ENCODE measurements at places on chromosomes 6 and 20.

DNA sequence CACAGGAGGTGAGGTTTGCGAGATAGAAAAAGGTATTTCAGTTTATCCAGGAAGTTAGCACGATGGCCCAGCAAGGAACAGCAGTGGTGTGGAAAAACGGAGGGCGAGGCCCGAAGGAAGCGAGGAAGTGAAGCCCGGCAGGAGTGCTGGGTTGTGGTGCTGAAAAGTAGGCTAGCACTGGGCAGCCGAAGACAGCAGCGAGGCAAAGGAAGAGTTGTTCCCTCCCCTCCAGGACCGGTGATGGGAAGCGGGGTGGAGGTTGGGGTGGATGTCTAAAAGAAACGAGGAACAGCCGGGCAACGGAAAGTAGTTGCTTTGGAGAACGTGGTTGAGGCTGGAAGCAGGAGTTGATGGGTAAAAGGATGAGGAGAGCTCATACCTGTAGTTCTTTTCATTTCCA is 1.4 kb downstream of the METTL24 start:
- DNase-seq = no peak

DNA sequence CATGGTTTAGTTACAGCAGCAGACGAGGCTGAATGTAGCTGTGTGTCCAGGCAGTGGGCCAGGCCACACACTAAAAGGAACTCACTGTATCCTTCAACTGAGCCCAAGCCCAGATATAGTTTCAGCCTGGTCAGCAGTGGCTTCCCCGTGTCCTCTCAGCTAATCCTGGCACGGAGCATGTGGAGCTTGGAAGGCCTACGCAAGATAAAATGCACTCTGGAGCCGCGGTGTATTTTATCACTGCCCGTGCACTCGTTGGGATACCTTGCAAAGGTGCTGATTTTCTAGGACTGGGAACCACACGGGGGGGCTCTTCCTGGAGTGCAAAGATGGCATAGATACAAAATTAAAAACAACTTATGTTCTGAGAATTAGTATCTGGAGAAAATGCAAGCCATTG is 48.4 kb upstream of the IYD start:
- DNase-seq = no peak

DNA sequence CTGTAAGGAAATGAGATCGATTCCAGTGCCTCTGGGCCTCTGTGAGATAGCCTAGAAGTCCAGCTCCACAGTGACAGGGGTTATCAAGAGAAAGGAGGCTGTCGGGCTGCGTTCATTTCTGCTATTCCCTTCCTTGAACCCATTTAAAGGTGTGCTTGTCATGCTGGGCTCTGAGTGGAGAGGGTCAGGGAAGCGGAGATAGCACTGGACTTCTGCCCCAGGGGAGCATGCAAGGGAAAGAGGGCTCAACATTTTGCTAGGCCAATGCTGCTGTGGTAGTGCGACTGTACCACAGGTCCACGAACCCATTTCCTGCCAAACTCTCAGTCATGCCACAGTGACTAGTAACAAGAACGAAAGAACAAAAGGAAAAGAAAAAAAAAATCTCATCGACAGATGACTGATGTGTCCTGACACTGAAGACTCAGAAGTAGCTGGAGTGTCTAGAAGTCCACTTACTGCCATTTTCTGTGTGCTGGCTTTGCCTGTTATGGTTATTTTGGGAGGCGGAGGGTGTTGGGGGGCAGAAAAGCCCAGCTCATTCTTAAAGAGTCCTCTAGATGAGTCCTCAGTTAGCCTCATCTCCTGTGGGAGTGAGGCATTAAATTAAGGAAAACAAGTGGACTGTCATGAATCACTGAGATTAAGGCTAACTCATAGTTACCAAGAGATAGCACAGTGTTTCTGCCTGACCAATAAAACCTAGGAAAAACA is 8.1 kb downstream of the NEDD9 start:
- no peak for DNase-seq

DNA sequence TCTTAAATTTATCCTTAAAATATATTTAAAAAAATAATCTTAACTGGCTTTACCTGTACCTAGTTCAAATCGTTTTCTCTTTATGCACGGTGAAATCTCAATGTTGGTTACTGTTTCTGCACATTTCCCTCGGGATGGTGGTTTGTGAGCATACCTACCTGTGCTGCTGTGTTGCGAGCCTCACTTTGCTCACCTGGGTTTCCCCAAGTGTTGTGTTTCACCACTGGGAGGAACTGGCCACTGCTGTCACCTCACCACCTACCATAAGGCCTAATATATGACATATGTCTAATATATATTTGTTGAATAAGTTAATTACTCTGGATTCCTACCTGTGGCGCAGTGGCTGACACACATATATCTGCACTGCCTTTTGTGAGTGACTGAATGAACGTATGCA is 493.5 kb upstream of the FLRT3 start:
- DNase-seq = no peak

DNA sequence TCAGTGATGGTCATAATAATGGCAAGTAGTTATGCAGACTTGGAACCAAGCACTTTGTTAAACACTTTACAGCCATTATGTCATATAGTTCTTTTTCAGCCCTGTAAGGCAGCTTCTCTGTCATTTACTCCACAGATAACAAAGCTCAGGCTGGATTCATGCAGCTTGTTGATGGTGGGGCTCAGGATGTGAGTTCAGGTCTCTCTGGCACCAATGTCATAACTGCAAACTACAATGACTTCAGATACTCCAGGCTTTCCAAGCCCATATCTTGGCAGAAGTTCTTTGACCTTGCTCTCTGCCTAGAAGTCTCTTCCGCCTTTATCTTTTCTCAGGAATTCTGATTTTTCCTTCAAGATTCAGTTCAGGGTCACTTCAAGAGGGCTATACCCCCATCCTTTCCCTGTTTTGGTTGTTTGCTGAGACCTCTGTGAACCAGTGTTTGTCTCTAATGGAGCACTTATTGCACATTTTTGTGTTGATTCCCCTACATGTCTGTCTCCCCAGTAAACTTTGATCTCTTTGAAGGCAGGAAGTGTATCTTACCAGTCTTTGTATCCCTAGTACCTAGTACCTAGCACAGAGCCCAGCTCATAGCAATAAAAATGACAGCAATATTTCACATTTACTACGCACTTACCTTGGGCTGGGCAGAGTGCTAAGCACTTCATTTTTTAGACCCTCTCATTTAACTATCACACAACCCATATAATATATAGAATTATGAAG is 19.7 kb upstream of the EFHC1 start:
- no peak for DNase-seq

GRCh38 chr20:2845607-2846006 is 5.1 kb downstream of the VPS16 start:
- no peak for DNase-seq

GRCh38 chr6:66935612-66936011 is 1228.6 kb upstream of the EYS start:
- DNase-seq = no peak

All from AG04449 (cell line).